ENCODE measurements at places on chromosomes 3 and 15.

- DNase-seq = no peak
These were observed 312.9 kb downstream of the PDCD6IP start for GRCh38 chr3:34111361-34111760.

DNA sequence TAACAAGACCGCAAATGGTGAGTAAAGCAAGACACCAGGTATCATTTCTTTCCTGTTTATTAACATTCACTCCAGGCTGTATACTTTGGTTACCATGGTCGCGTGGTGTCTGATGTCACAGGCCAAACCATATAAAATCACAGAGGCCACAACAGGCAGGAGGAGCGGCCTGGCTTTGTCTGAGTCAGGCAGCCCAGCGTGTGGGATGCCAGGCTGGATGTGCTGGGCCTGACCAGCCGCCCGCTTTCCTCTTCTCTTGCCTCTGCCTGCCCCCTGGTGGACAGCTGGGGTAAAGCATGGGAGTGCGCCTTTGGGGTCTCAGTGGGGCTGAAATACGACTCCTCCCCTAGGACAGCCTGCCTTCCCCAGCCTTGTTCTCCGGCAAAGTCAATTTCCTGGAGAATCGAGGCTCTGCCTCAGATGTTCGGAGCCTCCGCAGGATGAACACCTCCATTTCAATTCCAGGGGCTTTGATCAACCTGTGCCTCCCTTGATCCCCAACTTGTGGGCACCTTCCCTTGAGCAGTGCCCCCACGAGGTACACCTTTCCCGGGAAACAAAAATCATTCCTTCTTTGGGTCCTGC is 78.2 kb downstream of the CCNL1 start:
- peak; percentile 90 for DNase-seq

DNA sequence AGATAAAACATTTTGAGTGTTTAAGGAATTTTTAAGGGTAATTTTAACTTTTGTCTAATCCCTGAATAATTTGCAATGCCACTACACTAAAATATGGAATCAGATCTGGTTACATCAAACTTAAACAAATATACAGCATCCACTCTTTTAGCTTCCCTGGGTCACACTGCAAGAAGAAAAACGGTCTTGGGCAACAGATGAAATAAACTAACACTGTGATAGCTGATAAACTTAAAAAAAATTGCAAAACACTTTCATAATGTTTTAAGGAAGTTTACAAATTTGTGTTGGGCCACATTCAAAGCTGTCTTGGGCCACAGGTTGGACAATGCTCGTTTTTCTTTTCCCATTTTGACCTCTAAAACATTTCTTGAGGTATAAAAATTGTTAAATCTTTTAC is 34.3 kb downstream of the CCDC66 start:
- no peak for DNase-seq

GRCh38 chr3:46062679-46063078 is 35.4 kb upstream of the XCR1 start:
- no peak for DNase-seq

- no peak for DNase-seq
These were observed 30.0 kb downstream of the SNX33 start for GRCh38 chr15:75677465-75678323.
